ENCODE measurements at places on chromosomes 2 and 18.

GRCh38 chr2:38362232-38362631 is 14.8 kb downstream of the ATL2 start:
- no peak for DNase-seq

DNA sequence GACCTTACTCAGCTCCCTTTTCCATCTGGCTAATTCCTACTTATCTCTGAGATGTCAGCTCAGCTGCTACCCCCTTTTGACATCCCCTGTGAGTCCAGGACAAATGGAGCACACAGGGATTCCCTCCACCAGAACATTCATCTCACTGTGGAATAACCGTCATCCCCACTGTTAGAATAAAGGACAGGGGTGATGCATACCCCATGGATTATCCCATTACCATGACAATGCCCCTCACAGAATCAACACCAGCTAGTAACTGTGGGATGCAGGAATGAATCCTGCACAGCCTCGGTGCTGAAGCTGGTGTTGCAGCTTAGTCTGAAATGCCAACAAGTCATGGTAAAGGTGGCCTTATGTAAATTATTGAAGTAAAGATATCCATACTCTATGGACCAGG is 624.8 kb upstream of the RAB6C start:
- no peak for DNase-seq

DNA sequence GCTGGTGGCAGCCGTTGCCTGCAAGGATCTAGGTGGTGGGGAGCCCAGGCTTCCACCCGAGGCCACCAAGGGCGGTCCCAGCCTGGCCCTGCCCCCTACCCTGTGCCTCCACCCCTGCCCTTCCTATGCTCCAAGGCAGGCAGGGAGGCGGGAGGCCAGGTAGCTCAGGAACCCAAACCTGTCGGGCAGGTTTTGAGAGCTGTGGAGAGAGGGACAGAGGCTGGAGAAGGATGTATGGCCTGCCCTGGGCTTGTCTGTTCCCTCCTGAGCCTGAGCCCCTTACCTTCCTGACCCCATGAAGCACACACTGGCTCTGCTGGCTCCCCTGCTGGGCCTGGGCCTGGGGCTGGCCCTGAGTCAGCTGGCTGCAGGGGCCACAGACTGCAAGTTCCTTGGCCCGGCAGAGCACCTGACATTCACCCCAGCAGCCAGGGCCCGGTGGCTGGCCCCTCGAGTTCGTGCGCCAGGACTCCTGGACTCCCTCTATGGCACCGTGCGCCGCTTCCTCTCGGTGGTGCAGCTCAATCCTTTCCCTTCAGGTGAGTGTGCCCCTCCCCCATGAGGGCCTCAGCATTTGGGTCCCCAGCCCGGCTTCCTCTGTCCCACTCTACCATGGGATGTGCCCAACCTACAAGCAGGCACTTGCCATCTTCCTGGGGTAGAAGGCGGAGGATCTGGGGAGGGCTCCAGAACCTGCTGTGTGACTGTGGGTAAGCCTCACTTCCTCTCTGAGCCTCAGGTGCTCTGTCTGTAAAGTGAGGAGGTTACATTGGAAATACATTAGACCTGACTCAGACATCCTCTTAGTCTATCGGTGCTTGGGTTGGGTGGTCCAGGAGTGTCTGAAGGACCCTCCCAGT is at the start of gene PROM2:
TSS of gene PROM2 (plus strand) at position 159 of the 860 bp plus-strand sequence. CDS start at position 296, 137 bp downstream.
- DNase-seq, result peak; percentile 56

- DNase-seq, result no peak
These were observed 262.2 kb downstream of the PHLPP1 start for GRCh38 chr18:62977512-62977911.

DNA sequence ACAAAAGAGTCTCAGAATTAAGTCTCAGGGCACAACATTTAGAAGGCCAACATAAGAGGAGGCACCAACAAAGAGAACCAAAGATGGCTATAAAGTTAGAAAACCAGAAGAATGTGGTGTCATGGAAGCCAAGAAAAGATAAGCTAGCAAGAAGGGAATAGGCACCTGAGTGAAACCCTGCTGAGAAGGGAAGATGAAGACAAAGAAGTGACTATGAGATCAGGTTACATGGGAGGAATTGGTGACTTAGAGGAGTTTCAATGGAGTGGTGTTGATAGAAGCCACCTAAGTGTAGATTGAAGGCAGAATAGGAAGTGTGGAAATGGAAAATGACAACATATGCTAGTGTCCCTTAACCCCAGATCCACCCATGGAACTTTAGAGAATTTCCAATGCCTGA is 327.6 kb upstream of the KCNJ3 start:
- no peak for DNase-seq

DNA sequence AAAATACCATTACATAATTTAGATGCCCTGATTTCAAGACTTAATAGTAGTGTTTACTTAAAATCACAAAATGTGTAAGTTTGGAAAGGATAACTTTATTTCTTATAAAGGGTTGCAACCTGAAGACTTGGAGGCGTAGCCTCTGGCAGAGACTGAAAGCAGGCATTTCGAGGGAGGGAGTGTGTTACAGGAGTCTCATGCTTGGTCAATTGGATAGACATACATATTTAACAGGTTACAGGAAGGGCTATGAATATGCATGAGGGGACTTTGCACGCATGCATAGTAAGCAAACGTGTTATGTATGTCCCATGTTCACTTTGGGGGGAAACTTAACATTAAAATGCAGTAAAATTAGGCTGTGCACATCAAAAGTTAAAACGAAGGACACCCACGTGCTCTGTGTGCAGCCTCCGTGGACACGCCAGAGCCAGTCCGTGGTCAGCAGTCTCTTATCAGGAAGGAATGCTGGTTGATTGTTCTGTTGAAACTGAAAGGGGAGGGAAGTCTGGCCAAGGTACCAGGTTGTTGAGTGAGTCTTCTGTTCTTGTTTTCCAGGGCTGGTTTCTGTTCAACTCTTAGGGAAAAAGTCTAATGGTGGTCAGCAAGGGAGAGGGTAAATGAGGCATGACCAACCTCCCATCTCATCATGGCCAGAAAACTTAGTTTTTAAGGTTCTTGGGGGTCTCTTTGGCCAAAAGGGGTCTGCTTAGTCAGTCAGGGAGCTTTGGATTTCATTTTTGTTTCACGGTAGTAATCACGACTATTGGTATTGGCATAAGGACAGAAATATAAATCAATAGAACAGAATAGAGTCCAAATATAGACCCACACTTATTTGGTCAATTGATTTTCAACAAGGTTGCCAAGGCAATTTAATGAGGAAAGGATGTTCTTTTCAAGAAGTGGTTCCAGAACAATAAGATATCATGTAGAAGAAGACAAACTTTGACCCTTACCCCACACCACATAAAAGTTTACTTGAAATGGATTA is 121.9 kb downstream of the MCFD2 start:
- DNase-seq, result no peak

DNA sequence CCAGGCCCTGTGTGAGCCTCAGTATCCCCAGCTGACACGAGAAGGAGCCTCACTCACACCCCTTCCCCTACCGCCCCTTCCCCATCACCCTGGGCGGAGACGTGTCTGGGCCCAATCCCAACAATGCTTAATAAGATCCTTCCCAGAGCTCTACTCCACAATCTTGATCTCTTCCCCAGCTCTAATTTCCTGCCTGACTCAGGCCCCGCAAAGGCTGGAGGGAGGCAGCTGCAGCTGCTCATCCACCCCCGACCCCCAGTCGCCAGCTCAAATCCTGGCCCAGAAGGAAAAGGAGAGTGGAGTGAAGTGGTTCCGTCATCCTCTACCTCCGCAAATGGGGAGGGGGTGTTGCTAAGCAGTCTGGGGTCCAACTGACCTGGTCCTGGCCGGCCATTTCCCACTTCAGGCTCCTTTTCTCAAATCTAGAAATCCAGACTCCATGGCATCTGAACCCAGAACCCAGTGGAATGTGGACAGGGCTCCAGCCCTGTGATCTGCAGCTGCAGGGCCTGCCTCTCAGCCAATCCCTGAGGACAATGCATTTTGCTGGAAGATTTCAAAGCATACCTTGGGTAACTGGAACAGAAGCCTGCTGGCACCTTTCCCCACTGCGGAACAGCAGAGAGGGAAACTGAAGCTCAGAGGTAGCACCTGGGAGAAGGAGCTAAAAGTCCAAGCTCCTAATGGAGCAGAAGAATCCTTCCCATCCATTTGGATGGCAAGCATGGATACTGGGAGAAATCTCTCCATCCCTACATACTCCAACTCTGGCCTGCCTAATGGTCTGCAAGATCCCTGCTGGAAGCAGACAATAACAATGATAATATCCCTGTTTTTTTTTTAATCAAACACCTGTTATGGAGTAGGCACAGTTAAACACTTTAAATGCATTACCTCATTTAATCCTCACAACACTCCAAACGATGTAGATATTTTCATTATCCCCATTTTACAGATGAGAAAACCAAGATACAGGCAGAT is 5.6 kb upstream of the TNS1 start:
- DNase-seq, result no peak

DNA sequence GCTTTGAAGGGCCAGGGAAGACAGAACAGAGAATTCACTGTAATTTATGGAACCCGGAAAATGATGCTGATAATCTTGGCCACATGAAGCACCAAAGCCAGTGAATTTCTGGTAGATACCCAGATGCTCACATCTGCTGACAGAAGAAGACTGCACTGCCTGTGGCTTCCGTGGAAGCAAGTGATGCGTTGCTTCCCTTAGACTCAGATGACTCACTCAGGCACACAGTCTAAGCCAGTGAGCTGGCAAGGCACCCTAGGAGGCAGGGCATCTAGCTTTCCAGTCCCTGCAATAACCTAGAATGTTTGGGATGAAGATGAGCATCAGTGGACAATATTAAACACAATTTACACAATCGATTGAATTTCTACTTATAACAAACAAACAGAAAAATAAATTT is 284.7 kb downstream of the CMPK2 start:
- DNase-seq, result no peak

DNA sequence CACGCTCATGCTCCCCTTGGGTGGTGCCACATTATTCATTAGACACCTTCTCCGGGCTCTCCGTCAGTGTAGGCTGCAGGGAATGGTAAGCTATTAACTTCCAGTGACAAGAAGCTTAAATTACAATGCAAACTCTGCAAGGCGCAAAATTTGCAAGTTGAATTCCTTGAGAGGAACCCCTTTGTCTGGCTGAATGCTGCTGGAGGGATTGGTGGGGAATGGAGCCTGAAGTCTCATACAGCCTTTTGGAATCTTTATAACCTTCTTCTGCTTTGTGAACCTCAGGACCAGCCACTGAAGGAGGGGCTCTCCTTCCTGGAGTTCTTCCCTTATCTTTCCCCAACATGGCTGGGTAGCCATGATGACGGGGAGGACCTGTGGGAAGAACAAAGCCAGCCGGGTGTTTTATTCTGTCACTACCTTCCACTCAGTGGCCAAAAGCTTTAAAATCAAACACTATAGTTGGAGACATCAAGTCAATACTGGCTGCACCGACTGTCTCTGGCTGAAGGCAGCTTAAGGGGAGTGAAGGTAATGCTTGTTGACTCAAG is 220.9 kb upstream of the EPHA4 start:
- DNase-seq, result no peak

DNA sequence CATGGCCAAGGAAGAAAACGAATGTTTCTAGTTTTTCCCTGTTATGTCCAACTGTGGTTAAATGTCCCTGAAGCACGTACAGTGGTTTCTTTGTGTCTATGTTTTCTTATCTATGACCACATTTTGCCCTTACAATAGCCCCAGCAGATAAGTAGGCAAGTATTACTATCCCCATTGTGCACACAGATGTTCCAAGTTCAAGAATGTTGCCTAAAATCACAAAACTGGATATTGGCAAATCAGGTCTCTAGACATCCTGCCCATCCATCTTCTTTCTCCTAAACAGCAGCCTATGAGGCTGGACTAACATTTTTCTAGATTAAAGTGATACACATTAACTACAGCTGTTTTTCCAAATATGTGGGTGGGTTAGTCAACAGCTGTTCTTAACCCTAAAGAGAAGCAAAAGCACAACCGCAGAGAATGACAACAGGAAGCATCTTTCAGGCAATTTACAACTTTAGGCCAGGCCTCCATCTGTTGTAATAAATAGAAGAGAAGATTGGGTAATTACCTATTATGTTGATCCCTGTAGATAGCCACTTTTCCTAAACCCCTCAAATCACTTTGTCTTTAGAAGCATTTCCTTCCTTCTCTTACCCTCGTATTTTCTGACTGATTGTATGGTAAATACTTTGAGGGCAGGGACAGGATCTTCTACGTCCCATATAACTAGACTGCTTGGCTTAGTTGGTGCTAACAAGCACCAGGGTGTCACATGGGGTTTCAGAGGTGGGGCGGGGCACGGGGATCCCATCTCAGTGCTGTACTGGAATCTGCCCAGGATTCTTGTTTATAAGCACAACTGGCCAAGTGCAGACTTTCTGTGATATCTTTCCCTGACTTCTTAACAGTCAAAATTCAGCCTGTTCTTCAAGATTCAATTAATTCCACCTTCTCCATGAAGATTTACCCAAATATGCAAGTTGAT is 132.1 kb upstream of the SETBP1 start:
- no peak for DNase-seq

- no peak for DNase-seq
These were observed 38.5 kb upstream of the SNED1 start for GRCh38 chr2:240959941-240960308.

DNA sequence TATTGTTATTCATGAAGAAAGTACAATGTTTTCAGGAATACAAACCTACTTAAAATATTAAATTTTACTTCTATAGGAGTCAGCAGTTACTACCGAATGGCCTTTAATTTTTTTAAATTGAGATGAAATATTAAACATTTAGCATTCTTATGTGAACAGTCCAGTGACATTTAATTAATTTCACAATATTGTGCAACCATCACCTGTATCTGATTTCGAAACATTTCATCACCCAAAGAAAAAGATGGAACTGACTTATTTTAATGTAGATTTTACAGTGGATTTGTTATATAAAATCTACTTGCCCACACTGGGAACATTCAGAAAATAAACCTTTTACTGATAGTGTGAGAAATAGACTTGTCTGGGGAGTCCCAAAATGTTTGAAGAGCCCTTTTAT is 585.2 kb upstream of the LINC00305 start:
- no peak for DNase-seq

GRCh38 chr2:239561446-239562001 is 160.7 kb upstream of the HDAC4 start:
- no peak for DNase-seq

- no peak for DNase-seq
These were observed 113.7 kb downstream of the PRKCE start for GRCh38 chr2:45765007-45765727.

- DNase-seq, result no peak
These were observed 286.4 kb downstream of the GALNT13 start for GRCh38 chr2:154158101-154158500.

GRCh38 chr2:58757971-58758370 is 516.8 kb upstream of the FANCL start:
- DNase-seq, result no peak

DNA sequence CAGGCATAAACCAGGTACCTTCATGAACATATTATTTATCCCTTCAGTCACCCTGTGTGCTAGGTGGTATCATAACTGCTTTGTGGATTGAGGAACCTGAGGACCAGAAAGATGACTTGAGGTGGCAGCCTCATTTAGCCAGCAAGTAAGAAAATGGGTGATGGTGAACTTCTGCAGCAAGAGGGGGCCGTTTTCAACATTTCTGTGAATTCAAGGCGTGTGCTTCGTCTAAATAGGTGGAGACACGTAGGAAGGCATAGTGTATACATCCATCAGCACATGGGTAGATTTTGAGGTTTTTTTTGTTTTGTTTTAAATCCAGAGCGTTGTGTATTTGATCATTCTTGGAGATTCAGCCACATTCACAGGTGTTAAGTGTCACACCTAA is 118.7 kb downstream of the SPTBN1 start:
- no peak for DNase-seq

All from left renal pelvis (tissue), 4 donors.